Aorta (tissue), 5 donors: ENCODE measurements at places on chromosomes 7 and 10. TPM values are rescaled to one million over a fixed set of nuclear protein-coding genes. Genes with fewer than 3 reads are reported as not detected.
A peak's percentile ranks its signal among the peaks of the same experiment; 100 is the strongest.

- DNase-seq = no peak
These were observed 19.0 kb downstream of the MDH2 start for GRCh38 chr7:76066716-76067503.

GRCh38 chr10:48691812-48692528 is 7.3 kb downstream of the WDFY4 start:
- DNase-seq = no peak

GRCh38 chr10:69018613-69019012 is 30.0 kb downstream of the KIFBP start:
- no peak for DNase-seq

DNA sequence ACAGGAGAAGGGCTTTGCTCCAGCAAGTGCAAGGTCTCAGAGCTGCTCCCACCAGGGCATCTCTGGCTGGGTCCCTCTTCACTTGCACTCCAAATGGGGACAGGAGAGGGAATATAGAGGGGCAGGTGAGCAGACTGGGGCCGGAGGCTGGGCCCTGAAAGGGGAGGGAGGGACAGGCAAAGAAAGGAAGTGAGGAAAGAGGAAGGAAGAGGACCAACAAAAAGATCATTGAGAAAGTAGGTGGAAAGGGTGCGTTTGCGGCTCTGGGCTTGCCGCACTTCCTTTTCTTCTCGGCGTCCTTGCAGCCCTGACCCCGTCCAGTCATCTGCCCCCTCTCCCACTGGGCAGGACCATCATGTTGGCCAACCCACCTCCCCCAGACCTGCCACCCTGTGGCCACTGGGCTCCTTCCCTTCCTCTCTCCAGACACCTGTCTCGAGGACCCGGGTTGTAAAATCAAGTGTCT is 14.0 kb downstream of the ITPRIP start:
- no peak for DNase-seq

GRCh38 chr10:132306343-132306685 is 1.4 kb downstream of the STK32C start:
- DNase-seq = peak; percentile 74

- DNase-seq = no peak
These were observed 40.4 kb upstream of the MGMT start for GRCh38 chr10:129426606-129427005.

DNA sequence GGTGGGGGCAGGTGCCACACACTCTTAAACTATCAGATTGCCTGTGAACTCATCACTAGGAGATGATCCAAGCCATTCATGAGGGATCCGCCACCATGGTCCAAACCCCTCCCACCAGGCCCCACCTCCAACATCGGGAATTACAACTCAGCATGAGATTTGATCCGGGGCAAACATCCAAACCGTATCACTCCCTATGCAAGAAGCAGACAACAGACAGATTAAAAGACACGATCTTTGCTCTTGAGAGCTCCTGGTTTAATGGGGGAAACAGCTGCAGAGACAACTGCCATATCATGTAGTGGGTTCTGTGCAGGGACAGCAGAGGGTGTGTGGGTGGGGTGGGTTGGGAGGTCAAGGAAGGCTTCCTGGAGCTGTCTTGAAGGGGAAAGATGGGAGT is 123.6 kb downstream of the EMX2 start:
- DNase-seq = no peak

DNA sequence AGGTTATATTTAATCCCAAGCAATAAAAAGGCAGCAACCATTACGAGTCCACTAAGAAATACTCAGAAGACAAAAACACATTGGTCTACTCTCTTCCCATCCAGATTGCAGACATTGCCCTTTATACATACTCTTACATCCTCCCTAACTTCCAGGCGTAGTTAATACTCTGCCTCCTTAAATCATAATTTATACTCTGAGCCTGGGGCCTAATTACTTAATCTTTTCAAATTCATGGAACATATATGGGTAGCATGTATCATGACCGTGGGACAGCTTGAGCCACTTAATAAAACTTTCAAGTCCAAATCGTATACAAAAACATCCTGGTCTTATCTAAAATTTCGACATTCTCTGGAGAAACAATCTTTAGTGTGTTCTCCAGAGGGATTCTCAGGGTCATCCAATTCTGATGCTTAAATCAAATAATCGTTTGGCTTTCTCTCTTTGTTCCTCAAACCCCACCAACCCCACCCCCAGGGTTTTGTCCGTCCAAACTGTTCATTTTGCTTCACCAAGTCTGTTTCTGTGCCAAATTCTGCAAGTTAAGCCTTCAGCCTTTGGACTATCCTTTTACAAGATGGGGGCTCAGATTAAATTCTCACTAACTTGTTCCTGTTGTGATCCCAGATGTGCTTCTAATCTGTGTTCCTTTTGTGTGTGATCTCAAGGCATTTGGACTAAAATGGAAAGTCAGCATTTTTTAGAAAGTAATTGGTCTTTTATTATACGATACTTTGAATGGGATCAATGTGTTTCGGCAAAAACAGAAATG is 86.4 kb downstream of the ADAM12 start:
- no peak for DNase-seq

DNA sequence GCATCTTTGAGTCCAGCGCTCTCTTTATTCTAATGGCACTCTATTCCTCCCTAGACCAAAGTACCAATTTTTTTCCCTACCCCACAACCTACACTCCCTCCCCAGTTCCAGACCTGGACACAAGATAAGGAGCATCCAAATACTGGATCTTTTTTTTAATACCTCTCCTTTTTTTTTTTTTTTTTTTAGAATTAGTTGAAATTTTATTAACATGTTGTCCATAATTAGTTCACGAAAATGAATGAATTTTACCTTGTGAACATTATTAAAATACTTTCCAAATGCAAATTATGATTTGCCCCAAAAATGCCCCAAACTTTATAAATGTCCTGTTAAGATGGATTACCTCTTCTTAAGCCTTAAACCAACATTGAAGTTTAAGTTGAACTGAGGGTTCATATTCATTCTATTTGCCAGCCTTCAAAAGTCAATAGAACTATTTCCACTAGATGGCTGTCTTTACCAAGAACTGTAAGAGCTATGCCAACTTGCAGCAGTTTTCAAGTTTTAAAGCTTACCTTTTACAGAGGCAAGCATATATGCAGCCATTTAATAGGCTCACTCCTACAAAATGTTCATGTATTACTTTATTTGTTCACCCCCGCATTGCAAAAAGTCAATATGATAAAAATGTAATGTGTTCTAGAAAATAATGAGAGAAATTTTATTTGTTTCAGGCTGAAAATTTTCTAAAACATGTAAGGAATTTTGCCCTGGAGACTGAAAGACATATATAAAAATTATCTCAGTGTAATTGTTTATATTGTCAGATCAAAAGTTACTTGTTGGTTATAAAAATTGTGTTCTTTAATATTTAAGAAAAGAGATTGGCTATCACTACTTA is 39.7 kb upstream of the TNKS2 start:
- DNase-seq = no peak

Gene HOXA13
- not detected for total RNA-seq

Gene LOXL4
- total RNA-seq = 15.5 TPM
